ENCODE measurements at places on chromosomes 7 and 10.

- DNase-seq = no peak
Observed at GRCh38 chr10:22086730-22087401, 83.3 kb upstream of the DNAJC1 start.

GRCh38 chr7:73770860-73771670, 995 bp upstream of the CLDN3 start:
- DNase-seq = no peak

GRCh38 chr10:12844811-12845483, 156.6 kb downstream of the CCDC3 start:
- no peak for DNase-seq

DNA sequence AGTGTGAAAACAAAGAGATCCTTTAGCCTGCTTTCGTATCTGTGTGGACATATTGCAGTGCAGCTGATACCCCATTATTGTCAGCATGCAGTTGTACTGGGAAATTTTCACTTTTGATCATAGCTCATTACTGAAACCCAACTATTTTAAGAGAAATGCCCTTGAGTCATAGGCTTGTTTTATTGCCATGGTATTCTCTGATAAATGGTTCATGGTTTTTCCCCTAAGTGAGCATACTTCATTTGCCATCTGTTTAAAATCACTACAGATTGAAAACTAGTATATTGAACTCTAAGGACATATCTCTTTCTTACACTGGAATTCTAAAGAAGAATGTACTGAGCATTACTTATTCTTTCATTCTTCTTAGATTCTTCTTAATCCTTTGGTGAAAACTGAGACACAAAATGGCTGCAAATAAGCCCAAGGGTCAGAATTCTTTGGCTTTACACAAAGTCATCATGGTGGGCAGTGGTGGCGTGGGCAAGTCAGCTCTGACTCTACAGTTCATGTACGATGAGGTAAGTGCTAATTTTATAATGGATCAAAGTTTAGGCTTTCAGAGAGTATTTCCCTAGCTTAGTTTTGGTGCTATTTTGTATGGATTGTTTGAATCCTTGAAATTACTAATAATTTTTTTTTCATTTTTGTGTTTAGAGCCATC, 63.0 kb downstream of the RALA start:
- DNase-seq = no peak

- no peak for DNase-seq
Observed at GRCh38 chr10:71297343-71297742, 21.7 kb upstream of the SLC29A3 start.

DNA sequence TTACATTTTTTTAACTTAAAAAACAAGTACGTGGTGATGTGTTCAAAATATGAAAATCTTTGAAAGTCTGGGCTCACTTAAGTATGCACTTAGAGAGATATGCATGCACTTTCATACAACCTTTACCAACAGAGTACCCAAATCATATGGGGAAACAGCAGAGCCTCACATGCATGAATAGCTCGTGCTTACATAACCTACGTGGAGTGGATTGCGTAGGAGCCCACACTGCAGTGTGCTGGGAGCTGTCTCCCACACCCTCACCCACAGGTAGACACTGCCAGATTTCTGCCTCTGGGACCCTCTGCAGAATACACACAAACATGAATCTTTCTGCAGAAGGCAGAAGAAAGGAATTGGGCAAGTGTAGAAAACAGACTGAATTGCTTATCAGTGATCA, 581 bp downstream of the CLCN1 start:
- DNase-seq = no peak

DNA sequence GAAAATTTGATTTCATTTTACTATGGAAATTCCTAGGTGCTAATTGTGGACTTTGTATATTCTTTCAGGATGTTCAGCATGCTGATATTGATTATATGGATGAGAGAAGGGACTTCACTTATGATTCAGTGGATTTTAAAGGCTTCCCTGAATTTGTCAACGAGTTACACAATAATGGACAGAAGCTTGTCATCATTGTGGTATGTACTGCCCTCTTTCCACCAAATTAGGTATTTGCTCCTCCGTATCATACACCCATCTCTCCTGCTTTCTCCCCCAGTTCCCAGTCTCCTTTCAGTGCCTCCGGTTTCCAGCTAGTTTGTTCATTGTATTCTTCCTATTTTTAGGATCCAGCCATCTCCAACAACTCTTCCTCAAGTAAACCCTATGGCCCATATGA, 34.6 kb downstream of the MGAM start:
- no peak for DNase-seq

DNA sequence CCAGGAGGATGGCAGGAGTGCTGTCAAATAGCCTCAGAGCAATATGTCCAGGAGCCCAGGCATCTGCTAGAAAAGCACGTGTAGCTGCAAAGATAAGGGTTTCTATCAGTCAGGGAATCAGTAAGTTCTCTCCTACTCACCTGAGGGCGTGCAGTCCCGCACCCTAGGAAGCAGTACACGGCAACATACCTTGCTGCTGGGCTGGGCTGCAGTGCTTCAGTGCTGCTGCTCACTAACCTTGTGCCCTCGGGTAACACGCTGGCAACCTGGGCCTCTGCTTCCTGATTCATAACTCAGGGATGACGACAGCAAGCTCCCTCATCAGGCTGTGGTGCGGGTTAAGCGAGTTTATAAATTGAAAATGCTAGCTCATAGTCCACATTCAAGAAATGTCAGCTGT, 29.5 kb upstream of the CCNY start:
- DNase-seq = no peak

- no peak for DNase-seq
Observed at GRCh38 chr7:44217223-44217714, 16.5 kb downstream of the YKT6 start.

- no peak for DNase-seq
Observed at GRCh38 chr10:71656220-71656619, 63.4 kb downstream of the C10orf105 start.

GRCh38 chr7:45026013-45026412, 26.0 kb downstream of the CCM2 start:
- no peak for DNase-seq

DNA sequence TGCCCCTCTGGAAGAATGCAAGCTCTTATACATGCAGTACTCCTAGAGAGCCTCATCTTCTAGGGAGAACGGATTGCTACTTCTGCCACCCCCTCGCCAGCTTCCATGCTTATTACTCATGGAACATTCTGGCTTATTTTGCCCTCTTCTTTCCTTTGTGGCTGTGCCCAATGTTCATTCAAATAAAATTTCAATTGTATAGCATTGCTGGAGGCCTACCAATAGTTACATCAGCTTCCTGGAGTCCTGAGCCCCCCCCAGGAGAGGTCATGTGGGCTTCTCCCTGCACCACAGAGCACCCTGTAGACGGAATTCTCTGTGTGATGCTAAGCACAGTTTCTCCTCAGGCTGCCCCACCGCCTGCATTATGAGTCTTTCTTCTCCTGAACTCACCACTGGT, 1094.0 kb downstream of the KCNMA1 start:
- DNase-seq = no peak

GRCh38 chr7:146982482-146982881, 865.9 kb downstream of the CNTNAP2 start:
- DNase-seq = no peak

GRCh38 chr10:4450981-4451908, 374.8 kb upstream of the AKR1E2 start:
- no peak for DNase-seq

GRCh38 chr10:112950714-112951358, 789 bp downstream of the TCF7L2 start:
- peak; percentile 27 for DNase-seq

DNA sequence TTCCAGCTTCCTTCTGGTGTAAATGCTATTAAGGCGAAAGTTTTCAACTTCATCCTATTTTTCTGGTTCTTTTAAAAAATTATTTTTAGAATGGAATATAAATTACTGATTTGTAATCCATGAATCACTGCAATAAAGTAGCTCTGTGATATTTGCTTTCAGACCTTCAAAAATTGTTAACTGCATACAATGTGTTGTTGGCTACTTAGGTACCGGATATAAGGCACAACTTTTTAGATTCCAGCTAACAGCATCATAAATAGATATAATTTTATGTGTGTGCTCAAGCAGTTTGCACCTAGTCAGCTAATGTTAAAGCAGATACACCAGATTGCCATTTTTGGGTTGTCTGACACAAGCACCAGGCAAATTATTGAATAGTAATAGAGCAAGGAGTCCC, 58.7 kb downstream of the PON1 start:
- DNase-seq = no peak

GRCh38 chr10:77926566-77927401, at the start of gene DLG5:
DLG5 (minus strand) TSS chr10:77926755; CDS start chr10:77926520, 235 bp downstream.
- peak; percentile 15 for DNase-seq

DNA sequence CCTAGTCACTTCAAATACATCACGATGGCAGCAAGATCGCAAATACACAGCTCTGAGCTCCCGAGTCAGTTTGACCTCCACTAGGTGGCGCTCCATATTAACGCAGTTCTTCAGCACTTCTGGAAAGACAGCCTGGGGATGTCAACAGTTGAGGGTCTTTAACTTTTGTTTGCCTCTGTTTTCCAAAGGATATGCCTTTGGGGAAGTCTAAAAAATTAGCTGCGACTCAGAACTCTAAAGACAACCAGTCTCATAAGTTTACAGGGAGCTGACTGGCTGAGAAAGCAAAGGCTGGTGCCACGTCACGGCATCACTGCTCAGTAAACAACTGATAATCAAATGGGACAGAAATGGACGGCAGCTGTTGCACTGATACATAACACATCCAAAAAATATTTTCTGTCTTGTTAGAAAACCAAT, 458.8 kb downstream of the SORCS1 start:
- DNase-seq = peak; percentile 3

DNA sequence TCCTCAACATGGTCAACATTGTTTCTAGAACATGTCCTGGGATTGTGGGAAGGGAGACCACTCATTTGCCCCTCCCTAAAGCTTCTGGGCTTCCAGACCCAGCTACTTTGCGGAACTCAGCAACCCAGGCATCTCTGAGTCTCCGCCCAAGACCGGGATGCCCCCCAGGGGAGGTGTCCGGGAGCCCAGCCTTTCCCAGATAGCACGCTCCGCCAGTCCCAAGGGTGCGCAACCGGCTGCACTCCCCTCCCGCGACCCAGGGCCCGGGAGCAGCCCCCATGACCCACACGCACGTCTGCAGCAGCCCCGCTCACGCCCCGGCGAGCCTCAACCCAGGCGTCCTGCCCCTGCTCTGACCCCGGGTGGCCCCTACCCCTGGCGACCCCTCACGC, at the start of gene EPO:
EPO (plus strand) TSS at position 190 of the 392 bp plus-strand sequence. CDS start 513 bp downstream, outside the sequence.
- DNase-seq = no peak

DNA sequence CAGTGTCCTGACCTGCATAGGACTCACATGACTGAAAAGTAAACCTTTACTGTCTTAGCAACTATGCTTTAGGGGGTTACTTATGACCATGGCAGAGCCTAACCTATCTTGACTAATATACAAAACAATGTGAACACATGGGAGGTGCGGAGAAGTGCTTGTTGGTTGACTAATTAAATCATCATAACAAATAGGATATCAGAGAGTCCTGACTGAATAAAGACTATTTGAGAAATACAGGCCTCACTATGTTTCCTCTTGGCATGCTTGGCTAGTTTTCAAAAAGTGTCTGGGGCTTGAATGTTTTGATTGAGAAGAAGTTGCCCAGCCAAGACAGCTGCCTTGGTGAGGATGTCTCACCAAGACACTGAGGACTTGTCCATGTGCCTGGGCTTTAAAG, 104.4 kb upstream of the PHYHIPL start:
- no peak for DNase-seq

DNA sequence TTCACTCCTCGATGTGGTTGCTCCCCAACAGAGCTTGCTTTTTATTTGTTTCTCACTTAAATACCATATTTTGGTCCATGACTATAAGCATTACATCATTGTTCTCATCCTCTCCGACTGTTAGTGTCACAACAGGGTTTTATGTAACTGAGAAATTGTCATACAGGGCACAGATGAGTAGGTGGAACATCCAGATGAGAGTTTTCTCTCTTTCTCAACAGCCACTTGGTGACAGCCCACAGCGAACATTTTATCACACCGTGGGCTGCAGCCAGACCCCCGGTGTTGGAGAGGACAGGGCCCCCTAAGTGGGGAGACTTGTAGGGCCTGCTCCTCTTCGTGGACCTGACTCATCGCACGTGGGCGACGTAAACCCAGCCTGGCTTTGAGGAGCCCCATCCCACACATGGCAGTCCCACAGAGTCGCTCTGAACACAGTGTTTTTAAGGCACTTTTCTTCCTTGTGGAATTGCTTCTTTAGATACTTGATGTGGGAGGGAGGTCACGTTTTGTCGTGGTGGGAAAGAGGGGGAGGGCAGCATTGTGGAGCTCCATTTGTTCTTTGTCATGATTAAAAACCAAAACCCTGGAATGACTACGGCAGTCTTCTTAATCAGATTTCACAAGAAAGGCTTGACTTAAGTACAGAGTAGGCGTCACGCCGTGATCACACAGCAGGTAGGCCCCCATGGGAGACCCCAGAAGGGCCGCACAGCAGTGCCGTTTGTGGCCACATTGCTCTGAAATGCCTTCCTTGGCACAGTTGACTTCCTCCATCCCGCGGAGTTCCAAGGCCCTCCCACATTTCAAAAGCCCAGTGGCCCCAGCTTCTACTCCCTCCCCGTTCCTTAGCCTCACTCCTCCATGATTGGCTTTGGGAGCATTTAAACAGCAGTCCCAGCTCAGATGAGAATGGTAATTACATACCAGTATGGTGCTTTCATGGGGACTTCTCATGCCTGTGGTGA, 220.6 kb downstream of the CCDC3 start:
- no peak for DNase-seq

GRCh38 chr7:140643416-140643815, 2.8 kb upstream of the DENND2A start:
- DNase-seq = no peak

GRCh38 chr7:34463830-34464229, 194.2 kb upstream of the NPSR1 start:
- DNase-seq = no peak

DNA sequence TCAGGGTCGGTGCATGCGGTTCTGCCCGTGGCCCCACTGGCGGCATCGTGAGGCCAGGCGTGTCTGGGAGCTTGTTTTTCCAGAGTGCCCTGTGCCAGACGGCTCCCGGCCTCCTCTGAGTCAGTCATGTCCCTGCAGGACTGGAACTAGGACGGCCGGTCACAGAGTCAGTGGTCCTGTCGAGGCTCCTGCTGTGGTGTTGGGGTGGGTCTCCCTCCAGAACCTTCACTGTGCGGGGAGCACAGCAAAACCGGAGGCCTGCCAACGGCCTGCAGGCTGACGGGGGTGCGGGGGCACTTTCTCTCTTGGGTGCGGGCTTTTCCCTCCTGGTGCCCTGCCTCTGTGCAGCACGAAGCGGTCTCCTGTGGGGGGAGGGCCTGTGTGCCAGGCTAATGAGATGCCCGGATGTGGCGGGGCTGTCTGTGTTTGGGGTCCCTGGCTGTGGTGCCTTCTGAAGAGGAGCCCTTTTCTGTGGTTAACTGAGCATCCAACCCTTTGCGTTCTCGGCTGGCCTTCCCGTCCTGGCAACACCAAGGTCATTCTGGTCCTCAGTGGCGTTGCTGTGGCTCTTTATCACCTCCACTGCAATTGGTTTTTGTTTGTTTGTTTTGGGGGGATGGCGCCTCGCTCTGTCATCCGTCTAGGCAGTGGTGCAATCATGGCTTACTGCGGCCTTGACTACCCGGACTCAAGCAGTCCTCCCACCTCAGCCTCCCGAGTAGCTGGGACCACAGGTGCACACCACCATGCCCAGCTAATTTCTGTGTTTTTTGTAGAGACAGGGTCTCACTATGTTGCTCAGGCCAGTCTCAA, 8.0 kb downstream of the GET4 start:
- no peak for DNase-seq

All from CD4-positive, alpha-beta T cell treated with Interleukin-17A for 4 hours (primary cell).